Breast epithelium (tissue), 4 donors: ENCODE measurements at places on chromosomes 5 and 9. TPM values are rescaled to one million over a fixed set of nuclear protein-coding genes. Genes with fewer than 3 reads are reported as not detected.

LPAR1 gene
- 24.6 TPM for total RNA-seq

C7 gene
- 90.1 TPM for total RNA-seq

GABRA6 gene
- total RNA-seq: not detected

SPATA6L gene
- 1.4 TPM for total RNA-seq

CAVIN4 gene
- total RNA-seq: 0.16 TPM

SPINK7 gene
- not detected for total RNA-seq

F12 gene
- 2.6 TPM for total RNA-seq

NKD2 gene
- not detected for total RNA-seq

TGFBR1 gene
- total RNA-seq: 35.4 TPM
